ENCODE measurements at places on chromosomes 12 and 14.

DNA sequence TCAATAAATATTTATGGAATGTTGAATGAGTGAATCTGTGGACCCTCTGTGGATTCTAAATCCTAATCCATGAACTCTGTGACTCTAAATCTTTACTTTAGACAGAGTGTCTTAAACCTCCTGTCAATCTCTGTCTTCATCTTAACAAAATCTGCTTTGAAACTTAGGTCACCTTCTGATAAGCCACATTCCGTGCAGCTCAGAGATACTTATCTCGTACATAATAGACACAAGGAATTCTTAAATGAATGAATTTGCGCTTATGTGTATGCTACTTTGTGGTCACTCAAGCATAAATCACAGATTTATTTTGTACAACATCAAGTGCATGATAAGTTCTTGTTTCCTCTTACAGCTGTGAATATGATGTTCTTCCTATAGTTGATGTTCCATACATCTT lies 2.2 kb upstream of the KRAS start:
- DNase-seq, result no peak

GRCh38 chr14:49687942-49688700 lies at the start of gene POLE2:
TSS of gene POLE2 (minus strand) at chr14:49688214. CDS start at chr14:49688203, 11 bp downstream.
- DNase-seq, result peak; percentile 65

- DNase-seq, result no peak
These were observed 53.2 kb upstream of the PKP2 start for GRCh38 chr12:32949815-32950214.

GRCh38 chr12:101823039-101823438 lies 7.7 kb downstream of the GNPTAB start:
- no peak for DNase-seq

GRCh38 chr14:104319491-104320241 lies 181.3 kb downstream of the KIF26A start:
- DNase-seq, result no peak

DNA sequence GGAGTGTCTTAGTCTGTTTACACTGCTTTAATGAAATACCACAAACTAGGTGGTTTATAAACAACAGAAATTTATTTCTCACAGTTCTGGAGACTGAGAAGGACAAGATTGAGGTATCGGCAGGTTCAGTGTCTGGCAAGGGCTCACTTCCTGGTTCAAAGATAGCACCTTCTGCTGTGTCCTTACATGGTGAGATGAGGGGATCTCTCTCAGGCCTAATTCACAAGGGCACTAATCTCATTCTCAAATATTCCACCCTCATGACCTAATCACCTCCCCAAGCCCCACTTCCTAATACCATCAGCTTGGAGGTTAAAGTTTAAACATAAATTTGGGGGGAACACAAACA lies 35.0 kb upstream of the PLEK2 start:
- DNase-seq, result no peak

DNA sequence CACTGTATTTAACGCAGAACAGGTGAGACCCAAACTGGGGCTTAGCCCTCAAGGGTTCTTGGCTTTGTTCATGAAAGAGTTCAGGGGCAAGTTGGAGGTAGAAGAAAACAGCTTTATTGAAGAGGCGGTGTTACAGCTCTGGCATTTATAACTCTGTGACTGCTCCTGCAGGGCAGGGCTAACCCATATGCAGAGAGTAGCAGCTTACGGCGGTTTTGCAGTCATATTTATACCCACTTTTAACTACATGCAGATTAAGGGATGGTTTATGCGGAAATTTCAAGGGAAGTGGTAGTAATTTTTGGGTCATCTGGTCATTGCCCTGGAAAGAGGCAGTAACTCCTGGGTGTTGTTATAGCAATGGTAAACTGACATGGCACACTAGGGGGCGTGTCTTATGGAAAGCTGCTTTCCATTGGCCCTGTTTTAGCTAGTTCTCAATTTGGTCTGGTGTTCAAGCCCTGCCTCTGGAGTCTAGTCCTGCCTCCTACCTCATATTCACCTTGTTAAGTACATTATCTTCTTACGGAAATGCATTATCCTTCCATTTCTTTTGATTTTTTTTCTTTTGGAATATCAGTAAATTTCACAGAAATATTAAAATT lies 1.8 kb upstream of the IAPP start:
- no peak for DNase-seq

- DNase-seq, result peak; percentile 84
These were observed at the start of gene NEMP1 for GRCh38 chr12:57078519-57079404. TSS of gene NEMP1 (minus strand) at chr12:57078791. CDS start at chr12:57078745, 46 bp downstream.

DNA sequence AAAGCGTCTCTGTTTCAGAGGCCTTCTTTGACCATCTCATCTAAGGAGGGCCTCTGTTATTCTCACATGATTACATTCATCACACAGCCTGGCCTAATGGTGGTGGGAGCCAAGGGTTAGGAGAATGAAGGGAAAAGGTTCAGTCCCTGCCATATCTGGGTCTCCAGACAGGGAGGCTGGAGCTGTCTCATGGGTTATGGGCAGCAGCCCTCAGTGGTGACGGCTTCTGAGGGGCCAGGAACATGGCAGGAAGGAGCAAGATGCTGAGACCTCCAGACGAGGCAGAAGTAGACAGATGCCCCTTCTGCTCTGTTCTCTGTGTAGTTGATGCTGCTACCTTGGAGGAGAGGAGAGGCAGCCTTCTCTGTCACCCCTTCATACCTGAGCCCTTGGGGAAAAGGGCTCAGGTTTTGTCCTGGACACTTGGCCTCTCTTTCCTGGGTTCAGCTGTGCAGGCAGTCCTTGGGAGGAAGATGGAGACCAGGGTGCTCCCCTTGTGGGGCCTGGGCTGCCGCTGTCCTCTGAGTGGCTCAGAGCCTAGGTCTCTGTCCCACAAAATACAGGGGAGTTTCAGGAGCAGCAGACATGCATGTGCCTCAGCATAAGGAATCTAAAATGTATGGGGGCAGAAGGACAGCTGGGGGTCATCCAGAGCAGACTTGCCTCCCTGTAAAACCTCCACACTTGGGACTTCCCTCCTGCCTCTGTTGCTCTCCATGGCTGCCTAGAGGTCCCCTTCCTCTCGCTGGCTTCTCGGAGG lies 3.6 kb downstream of the IFI27L2 start:
- no peak for DNase-seq

- no peak for DNase-seq
These were observed 1.7 kb downstream of the LTBP2 start for GRCh38 chr14:74610199-74610865.

GRCh38 chr12:25130741-25131188 lies 64.2 kb downstream of the DNAI7 start:
- DNase-seq, result no peak

DNA sequence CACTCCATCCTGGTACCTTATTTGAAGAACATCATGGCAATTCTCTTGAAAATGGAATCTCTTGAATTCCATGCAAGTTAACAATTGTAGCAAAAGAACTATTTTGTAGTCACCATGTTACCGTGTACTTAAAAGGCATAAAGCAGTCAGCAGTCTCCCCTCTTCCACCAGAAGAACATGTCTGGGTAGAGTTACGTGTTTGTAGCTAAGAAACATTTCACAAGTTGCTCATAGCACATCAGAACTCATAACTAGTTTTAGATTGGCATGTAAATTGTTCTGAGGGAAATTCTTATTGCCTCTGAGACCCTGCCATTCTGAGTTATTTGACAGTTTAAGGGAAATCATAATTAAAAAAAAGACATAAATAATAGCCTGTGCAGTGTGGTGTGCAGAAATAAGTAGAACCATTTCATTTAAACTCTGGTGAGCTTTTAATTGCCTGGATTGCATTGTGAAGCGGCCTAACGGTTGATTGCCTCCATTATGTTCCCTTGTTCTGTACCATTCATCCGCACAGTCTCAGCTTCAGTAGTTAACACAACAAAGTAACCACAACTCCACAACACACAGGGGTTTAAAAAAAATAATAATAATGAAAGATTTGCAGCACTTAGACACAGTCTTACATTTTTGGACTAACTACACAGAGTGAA lies 2.6 kb downstream of the LMO3 start:
- no peak for DNase-seq

GRCh38 chr14:73462048-73462715 lies 3.8 kb upstream of the NUMB start:
- DNase-seq, result no peak

DNA sequence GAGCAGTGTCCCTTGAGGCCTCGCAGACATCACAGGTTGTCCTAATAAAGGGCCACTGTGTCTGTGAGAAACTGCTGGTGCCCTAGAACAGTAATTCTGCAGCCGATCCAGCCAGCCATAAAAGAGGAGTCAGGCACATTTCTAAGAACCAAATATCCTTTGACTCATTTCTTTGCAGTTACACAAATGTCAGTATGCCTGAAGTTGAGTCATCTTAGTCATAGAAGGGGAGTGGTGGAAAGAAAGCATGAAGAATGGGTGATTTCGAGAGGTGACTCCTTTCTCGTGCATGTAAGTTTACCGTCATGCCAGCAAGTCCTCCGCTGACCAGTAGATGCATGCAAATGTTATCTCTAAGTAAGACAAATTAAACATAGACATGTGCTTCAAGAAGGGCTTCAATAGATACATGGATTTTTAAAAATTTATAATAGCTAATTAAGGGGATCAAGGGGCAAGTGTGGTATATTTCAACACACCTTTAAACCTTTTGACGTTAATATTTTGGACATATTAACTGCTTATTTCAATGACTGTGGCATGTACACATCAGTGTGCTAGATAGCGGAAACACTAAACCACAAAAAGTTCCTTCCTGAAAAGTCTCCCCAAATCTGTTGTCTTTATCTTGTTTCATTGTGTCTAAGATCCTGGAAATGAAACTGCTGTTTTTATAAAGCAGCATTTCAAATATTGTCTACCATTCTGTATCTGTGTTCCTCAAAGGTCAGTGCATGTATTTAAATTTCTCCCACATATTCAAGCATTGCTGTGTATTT lies 497.4 kb downstream of the NPAS3 start:
- no peak for DNase-seq

- no peak for DNase-seq
These were observed 29.7 kb downstream of the BDKRB1 start for GRCh38 chr14:96285667-96286066.

- no peak for DNase-seq
These were observed 47.5 kb downstream of the MRPL42 start for GRCh38 chr12:93514853-93515252.

DNA sequence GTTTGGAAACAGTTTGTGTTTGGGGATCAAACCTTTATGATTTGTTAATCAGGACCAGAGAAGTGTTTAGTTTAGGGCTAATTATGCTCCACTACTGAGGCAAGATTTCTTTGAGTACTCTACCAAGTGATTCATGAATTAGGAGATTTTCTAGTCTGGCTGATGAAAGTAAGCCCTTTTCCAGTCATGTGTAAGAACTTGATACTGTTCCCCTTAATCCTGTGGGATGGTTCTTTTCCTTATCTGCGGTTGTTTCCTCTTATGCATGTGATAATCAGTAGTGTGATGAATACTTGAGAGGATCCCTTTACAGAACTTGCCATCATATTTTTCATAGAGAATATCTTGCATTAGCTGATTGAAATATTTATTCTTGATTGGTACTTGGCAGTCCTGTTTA lies 42.1 kb downstream of the DYRK2 start:
- no peak for DNase-seq

- no peak for DNase-seq
These were observed 1.9 kb upstream of the RIN3 start for GRCh38 chr14:92511453-92512238.

GRCh38 chr14:82636426-82636825 lies 1102.8 kb upstream of the SEL1L start:
- DNase-seq, result no peak

- no peak for DNase-seq
These were observed 85.1 kb downstream of the DRAM1 start for GRCh38 chr12:101962486-101962885.

Measured in GM19239 (cell line).